Hematopoietic multipotent progenitor cell treated with erythropoietin and hydrocortisone succinate and interleukin-3 and kit ligand, for 8 days (in vitro differentiated cells): ENCODE measurements at places on chromosomes 5 and 9.

DNA sequence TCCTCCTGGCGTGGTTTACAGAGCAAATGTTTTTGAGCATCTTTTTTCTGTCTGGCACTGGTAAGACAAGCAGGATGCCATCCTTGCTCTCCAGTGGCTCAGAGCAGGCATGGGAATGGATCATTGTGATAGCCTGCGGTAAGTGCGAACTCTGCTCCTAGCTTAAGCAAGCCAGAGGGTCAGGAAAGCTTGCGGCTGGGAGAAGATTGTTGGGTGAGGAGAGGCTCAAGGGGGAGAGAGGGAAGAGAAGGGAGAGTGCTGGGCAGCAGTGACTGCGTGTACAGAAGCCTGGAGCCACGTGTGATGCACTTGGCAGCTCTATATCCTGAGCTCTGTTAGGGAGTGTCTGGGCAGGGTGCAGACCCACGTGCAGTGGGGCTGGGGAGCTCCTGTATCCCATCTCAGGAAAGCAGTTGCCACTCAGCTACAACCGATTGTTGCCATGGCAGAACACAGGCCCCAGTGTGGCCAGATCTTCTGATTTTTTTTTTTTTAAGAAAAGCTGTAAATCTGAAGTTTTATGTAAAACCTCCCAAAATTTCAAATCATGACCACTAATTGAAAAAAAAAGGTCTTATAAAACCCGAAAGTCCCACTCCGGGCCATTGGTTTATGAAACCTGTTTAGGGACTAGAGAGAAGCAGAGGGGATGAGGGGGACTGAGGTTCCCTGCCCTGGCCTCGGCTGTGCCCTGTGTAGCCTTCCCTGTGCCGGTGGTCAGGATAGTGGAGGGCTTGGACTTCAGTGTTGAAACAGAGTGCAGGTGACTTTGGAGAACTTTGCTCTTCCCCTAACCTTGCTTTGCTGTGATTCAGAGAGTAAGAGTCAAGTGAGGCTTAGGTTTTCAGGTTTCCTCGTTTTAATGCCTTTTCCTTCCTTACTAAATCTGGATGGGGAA, 67.3 kb downstream of the ZNF618 start:
- DNase-seq, result no peak

- DNase-seq, result no peak
Observed at GRCh38 chr5:91272858-91273257, 110.3 kb downstream of the ARRDC3 start.

GRCh38 chr9:112332977-112333638, at the start of gene PTBP3:
PTBP3 (minus strand) TSS chr9:112333619; CDS start chr9:112297865, 35,754 bp downstream.
- DNase-seq, result peak; percentile 83

- no peak for DNase-seq
Observed at GRCh38 chr5:146644831-146645230, 128.8 kb upstream of the GPR151 start.
